Ovary (tissue), 10 donors: ENCODE measurements at places on chromosomes 6 and 20. TPM values are rescaled to one million over a fixed set of nuclear protein-coding genes. Genes with fewer than 3 reads are reported as not detected.

- DNase-seq: no peak
Observed at GRCh38 chr20:45229264-45230056, 8.3 kb downstream of the SEMG2 start.

DNA sequence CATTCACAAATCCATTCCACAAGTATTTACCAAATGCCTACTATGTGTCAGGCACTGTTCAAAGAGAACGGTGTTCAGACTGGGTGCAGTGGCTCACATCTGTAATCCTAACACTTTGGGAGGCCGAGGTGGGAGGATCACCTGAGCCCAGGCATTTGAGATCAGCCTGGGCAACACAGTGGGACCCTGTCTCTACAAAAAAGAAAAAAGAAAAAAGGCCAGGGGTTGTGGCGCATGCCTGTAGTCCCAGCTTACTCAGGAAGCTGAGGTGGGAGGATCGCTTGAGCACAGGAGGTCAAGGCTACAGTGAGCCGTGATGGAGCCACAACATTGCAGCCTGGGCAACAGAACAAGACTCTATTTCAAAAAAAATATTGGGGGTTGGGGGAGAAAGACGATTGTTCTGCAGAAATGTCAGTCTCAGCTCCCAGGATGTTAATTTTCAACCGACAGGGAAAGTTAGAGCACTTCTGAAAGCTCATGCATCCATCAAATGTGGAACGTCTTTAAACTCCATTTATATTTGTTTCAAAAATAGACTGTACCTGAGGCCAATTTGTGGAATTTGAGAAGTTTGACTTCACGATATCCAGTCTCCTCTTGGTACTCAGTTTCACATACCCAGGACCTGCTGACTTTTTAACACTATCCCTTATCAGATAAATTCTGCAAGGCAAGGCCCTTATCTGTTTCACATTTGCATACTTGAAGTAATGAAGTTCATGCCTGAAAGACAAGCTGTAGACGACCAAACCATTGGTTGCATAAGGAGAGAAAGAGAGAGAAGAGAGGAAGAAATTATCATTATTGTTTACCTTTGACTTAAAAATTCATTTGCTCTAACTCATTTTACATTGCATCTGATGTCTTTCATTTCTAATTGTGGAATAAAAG is 14.8 kb upstream of the BTN3A2 start:
- DNase-seq: no peak

GRCh38 chr20:34561661-34562060 is 3.1 kb downstream of the MAP1LC3A start:
- DNase-seq: no peak

DNA sequence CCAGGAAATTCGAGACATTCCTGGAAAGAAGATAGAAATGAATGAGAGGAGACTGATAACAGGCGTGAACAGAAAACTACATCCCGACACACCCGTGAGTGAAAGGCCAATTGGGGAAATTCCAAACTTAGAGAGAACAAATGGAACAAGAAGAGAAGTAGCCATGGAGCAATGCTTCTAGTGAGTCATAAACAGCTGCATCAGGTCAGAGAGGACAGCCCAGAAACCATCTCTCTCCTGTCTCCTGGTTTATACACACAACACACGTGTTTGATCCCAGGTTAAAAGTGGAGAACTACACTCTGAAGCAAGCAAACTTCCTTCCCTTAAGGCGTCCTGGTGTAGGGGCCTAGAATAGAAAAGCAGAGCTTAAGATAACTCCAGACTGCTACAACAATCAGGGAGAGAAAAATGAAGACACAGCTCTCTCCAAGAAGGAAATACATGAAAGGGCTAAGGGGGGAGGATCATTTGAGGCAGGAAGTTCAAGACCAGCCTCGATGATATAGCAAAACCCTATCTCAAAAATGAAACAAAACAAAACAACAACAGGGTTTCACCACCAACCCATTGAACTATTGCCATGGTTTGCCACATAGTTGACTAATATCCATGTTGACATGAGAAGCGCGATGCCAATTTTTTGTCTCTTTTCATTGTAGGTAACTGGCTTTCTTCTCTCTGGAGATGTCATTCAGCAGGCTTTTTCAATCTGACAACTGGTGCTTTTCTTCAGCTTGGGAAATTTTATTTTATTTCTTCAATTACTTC is 26.9 kb downstream of the NRN1 start:
- no peak for DNase-seq

- DNase-seq: no peak
Observed at GRCh38 chr6:31293343-31293742, 21.5 kb upstream of the HLA-C start.

- no peak for DNase-seq
Observed at GRCh38 chr6:44738601-44739146, 351.2 kb downstream of the CDC5L start.

GRCh38 chr20:18908109-18908508 is 94.5 kb downstream of the SCP2D1 start:
- no peak for DNase-seq

- no peak for DNase-seq
Observed at GRCh38 chr6:158780988-158781691, 38.0 kb downstream of the EZR start.

GRCh38 chr6:13478525-13478966 is 8.9 kb downstream of the GFOD1 start:
- no peak for DNase-seq

GRCh38 chr20:41047279-41047974 is 18.8 kb downstream of the TOP1 start:
- no peak for DNase-seq

DNA sequence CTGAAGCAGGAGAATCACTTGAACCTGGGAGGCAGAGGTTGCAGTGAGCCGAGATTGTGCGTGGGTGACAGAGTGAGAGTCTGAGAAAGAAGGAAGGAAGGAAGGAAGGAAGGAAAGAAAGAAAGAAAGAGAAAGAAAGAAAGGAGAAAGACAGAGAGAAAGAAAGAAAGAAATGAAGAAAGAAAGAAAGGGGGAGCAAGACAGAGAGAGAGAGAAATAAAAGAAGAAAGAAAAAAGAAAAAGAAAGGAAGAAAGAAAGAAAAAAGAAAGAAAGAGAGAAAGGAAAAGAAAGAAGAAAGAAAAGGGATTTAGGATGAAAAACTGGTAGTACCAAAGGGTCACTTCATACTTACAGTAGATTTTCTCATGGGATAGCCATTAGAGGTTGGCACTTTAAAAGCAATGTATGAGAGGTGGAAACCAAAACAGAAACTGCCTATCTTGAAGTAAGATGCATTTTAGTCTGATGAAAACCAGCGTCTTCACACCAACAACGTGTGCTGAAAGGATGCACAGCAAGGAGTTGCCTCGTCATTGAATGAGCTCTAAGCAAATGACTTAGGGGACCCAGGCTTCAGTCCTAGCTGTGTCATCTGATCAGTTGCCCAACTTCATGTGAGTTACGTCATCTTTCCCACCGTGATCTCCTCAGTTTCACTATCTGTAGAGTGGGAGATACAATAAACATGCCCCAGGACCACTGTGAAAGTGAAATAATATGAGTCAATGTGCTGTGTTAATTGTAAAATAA is 133.9 kb upstream of the NEDD9 start:
- DNase-seq: no peak

- DNase-seq: no peak
Observed at GRCh38 chr6:3841711-3842565, 7.2 kb upstream of the FAM50B start.

- no peak for DNase-seq
Observed at GRCh38 chr6:10531942-10532341, 10.8 kb downstream of the GCNT2 start.

GRCh38 chr6:132750455-132751248 is 7.1 kb downstream of the VNN2 start:
- DNase-seq: no peak

- no peak for DNase-seq
Observed at GRCh38 chr6:161079566-161080262, 88.1 kb downstream of the MAP3K4 start.

DNA sequence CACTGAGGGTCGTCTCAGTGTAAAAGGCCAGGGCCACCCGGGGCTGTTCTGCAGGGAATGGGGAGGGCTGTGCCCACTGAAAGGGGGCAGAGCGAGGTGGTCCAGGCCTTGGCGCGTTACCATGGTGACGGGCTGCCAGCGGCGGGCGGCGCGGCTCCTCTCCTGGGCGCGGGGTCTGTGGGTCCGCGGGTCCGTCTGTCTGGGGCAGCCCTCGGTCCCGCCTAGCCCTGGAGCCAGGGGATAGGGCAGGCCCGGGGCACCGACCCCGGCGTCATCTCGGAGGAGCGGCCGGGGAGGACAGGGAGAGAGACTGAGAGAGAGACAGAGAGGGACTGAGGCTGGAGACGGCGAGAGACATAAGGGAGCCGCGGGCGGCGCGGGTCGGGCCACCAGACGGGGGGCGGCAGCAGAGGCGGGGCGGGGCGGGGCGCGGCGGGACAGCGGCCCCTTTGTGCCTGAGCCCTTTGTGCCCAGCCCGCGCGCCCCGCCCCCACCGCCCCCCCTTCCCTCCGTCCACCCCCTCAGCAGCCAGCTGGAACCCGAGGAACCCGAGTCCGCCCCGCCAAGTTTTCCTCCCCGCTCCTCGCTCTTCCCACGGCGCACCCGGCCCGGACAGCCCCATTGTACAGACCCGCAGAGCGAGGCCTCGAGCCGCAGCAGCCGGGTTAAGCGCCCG is at the start of gene KIAA1755:
Gene KIAA1755, minus strand, starts transcription at position 358 of the 676 bp plus-strand sequence. Its CDS starts 235 bp downstream, at position 123.
- peak; percentile 62 for DNase-seq

DNA sequence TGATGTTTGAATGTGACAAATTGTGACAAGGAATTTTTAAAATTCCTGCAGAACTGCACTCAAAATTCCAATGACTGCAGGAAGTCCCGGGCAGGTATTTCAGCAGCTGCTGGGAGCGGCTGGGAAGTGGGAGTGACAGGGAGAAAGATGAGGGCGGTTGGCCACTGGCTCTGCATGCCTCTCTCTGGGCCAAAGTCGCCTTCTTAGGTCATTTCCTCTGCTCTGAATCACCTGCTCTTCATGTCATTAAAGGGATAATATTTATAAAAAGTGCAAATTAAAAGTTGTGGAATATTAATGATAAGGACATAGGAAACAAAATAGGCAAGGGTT is 43.9 kb downstream of the RAMACL start:
- no peak for DNase-seq

- no peak for DNase-seq
Observed at GRCh38 chr6:93319304-93319703, 100.1 kb downstream of the EPHA7 start.

DNA sequence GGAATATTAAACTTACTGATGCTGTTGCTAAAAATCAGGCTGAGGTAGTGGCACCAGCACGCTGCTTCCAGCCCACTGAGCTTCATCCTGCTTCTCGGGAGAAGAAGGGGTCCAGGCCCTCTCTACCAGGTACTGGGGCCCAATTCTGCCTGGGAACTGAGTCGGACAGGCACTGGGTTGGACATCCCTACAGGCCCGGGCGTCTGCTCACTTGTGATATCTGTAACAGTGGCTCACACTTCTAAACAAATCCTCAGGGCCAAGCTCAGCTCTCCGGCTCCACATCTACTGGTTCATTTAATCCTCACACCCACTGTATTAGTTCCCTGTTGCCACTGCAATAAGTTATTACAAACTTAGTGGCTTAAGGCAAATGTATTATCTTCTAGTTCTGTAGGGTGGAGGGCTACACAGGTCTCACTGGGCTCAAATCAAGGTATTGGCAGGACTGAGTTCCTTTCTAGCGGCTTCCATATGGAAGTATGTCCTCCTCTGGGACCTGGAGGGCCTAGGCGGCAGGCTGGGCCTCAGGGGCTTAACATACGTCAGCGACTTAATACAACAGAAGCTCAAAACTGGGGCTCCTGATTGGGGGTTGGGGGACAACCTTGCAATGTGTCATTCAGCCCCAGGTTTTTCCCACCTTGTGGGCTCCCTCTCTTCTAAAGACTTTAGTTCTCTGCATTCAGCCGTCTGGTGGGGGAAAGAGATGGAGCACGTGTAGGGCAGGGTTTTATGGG is 1.6 kb upstream of the KCNK15 start:
- DNase-seq: no peak

- DNase-seq: no peak
Observed at GRCh38 chr6:55980627-55981211, 105.3 kb upstream of the BMP5 start.

DNA sequence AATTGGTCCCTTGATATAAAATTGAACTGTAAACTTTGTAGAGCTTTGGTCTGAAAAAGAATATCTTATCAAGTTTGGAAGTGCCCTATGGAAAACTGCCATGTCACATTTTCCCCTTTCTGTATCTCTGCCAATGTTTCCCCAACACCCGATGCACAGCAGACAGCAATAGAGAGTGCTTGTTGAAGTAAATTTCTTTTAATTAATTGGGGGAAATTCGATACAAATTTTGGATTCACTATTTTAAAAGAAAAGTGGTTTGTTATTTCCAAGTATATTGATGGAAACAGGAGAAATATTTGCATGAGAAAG is 208.1 kb downstream of the OGFRL1 start:
- DNase-seq: no peak

The ENTPD6 gene
- total RNA-seq: 73.8 TPM

The GJA1 gene
- 80.4 TPM for total RNA-seq

The CLPSL1 gene
- not detected for total RNA-seq

The FAM184A gene
- total RNA-seq: 10.8 TPM

The TPX2 gene
- 0.47 TPM for total RNA-seq

The FKBP1C gene
- total RNA-seq: not detected

The RIPOR2 gene
- total RNA-seq: 4.5 TPM

The GMPR gene
- total RNA-seq: 34.8 TPM

The GRIK2 gene
- total RNA-seq: 0.40 TPM
